Bronchus fibroblast of lung (primary cell): ENCODE measurements at places on chromosomes 2 and 18. TPM values are rescaled to one million over a fixed set of nuclear protein-coding genes. Genes with fewer than 3 reads are reported as not detected.

TSPYL6 gene
- not detected in 2 replicates for total RNA-seq

FER1L5 gene
- total RNA-seq = 0.17 and 0.30 TPM in 2 replicates

SMAD7 gene
- total RNA-seq = 1.0 and 1.9 TPM in 2 replicates

TTN gene
- total RNA-seq = under 0.01 and 0.17 TPM in 2 replicates

ZNF512 gene
- total RNA-seq = 17.1 and 17.5 TPM in 2 replicates
